Activated T-helper 1 cell treated with anti-CD3 and anti-CD28 coated beads, Interleukin-2, amount 50 U/mL, for 16 hours (primary cell): ENCODE measurements at places on chromosomes 13 and 19.
A peak's percentile ranks its signal among the peaks of the same experiment; 100 is the strongest.

- DNase-seq = peak; percentile 25
These were observed 899 bp downstream of the GIPC3 start for GRCh38 chr19:3586127-3586626.

- peak; percentile 57 for DNase-seq
These were observed 29.4 kb upstream of the NDFIP2 start for GRCh38 chr13:79451500-79451962.

DNA sequence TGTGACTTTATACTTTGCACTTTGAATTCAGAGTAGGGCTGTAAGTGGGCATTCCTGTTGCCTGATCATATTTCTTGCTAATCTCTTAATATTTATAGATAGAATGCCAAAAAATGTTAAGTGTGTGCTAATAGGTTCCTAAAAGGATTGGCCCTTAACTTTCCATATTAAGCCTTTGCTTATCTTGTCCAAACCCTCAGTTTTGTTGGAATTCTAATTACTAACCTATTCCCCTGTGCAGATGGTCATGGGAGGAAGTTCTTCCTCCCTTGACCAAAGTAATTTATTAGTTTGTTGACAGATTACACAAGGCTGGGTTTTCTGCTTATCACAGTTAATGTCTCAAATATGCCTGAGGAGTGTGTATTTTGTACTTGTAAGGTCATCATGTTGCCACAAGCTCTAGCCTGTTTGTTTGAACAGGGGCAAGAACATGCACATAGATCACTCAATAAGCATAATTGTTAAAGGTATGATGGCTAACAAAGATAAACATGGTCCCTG lies 541.1 kb upstream of the SPRY2 start:
- no peak for DNase-seq

GRCh38 chr19:1523412-1524286 lies at the start of gene PLK5:
PLK5 (plus strand) TSS chr19:1524077; CDS start chr19:1526997, 2,920 bp downstream.
- no peak for DNase-seq

DNA sequence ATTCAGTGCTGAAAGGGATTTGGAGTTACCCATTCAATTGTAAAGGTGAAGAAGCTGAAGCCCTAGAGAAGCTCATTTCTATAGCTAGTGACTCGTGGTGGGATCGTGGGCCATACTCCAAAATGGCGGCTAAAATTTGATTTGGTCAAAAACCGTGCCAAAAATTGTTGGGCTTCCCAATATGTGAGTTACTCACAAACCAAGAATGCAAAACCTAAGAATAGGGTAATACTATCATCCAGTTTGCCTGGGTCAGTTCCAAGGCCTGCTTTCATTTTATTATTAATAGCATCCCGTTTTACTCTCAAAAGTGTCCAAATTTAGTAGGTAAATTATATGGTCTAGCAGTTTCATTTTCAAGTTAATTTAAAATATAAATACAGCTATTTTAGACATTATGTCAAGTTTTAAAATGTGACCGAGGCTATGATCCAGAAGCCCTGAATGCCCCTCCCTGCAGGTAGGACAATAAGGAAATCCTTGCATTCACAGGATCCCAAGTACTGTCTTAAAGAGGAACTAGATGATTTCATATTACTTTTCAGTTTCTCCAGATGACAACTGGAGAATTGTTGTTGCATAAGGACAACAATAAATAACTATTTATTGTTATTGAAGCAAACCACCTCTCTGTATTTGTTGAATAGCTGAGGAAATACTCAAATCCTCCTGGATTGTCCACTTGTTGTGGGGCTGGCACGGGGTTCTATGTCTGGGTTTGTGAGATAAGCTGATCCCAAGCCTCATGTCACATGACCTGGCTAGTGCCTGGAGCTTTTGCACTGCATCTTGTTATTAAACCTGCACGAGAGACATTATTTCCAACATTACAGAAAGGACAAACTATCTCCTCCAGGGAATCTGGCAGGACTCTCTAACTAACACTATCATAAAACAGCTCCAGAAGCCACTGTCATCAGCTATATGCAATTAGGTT lies 11.6 kb upstream of the RAP2A start:
- no peak for DNase-seq

GRCh38 chr13:110353339-110353977 lies 46.4 kb downstream of the COL4A2 start:
- DNase-seq = no peak

GRCh38 chr19:48210005-48210404 lies 39.5 kb downstream of the ZSWIM9 start:
- DNase-seq = no peak

DNA sequence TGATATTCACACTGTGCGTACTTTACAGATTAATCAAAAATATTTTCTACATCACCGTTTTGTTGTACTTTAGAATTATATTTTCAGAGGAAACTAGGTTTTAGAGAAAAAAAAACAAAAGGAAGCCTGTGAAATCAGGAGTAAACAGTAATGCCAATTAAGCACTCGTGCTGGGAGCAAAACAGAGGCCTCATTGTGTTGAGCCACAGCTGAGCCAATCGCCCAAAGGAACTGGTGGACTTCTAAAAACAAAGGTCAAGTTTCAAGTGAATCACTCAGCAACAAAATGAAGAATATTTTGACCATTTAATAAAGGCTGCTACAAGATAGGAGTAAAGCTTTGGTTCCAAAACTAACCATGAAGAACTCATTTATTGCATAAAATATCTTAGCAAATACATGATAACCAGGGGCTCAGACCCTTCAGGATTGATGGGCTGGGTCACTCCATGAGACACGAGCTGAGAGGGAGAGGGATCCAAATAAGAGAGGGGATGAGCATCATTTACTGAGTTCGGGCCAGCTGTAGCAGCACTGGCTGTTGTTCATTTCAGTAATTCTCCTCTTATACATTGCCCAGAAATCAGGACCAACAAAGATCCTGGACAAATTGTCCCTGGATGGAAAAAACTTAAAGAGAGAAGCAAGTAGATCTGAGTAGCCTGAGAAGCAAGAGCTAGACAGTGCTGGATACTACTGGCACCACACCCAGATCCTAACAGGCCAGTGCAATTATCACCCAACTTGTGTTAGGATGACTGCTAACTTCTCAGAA lies 8.3 kb upstream of the NALCN start:
- DNase-seq = no peak

GRCh38 chr13:78701383-78701782 lies 42.4 kb upstream of the OBI1 start:
- DNase-seq = no peak

DNA sequence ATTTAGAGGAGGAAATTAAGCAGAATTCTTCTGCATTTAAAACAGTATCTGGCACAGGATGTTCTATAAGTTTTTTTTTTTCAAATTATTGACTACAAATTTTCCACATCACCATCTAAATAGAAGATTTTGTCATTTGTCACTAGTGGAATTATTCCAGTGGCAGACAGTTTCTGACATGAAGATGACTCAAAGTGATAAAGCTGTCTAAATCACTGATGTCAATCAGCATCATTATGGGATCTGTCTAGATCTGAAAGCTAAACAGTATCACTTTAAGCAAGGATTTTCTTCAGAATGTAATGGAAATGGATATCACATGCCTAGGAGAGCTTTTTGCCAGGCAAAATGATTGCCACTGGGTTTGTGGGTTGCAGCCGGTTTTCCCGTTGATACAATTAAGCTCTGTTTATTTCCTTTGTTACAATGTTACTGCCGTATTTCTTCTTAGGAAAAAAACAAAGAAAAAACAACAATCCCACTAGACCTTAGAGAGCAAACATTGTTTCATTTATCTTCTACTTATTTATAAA lies 1657.0 kb upstream of the PRR20A start:
- no peak for DNase-seq

DNA sequence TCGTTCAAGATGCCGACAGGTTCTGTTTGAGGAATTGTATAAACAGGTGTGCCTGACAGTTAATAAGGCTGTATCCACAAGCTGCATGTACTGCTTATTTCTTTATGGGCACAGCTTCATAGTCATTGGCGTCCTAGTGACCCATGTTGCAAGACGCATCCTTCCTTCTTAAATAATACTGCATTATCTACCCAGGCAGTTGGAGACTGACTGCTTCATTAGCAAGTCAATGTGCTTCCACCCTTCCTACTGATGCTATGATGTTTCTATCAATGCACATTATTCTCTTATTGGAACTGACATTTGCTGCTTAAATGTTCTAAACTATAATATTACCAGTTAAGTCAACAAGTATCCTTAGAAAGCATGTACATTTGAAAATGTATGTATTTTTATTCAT lies 950.0 kb upstream of the MIR17HG start:
- no peak for DNase-seq

GRCh38 chr13:47100214-47100853 lies 203.5 kb upstream of the HTR2A start:
- DNase-seq = no peak

DNA sequence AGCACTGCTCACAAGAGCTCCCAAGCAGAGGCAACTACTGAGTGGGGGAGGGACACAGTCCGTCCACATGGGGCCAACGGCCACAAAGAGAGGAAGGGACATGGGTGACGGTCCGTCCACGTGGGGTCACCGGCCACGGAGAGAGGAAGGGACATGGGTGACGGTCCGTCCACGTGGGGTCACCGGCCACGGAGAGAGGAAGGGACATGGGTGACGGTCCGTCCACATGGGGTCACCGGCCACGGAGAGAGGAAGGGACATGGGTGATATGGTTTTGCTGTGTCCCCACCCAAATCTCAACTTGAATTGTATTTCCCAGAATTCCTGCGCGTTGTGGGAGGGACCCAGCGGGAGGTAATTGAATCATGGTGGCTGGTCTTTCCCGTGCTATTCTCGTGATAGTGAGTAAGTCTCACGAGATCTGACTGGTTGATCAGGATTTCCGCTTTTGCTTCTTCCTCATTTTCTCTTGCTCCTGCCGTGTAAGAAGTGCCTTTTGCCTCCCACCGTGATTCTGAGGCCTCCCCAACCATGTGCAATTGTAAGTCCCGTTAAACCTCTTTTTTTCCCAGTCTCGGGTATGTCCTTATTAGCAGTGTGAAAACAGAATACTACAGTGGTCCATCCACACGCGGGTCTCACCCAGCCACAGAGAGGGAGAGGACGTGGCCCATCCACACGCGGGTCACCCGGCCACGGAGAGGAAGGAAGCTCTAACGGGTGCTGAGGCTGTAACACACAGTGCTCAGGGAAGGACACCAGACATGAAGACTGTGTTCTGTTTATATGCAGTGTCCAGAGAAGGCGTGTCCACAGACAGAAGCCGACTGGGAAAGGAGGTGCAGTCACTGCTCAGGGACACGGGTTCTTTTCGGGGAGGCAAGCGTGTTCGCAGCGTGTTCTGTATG lies 48.5 kb downstream of the GAS6 start:
- DNase-seq = no peak

DNA sequence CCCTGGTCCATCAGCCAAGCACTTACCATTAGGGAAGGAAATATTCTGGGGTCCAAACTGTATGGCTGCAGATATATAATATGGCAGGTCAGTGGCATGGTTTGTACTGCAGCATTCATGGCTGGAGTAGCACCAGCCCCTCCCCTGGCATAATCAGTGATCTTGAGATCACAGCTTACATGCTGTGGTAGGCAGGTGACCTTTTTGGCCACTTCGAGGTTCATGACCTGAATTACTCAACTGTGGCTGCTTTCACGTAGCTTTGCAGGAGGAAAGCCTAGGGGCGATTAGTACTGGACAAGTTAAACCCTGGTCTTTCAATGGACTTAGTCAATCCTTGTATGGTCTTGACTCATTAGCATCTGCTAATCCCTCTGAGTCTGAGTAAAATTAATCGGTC lies 169.8 kb downstream of the SPRY2 start:
- no peak for DNase-seq

- DNase-seq = no peak
These were observed 7.8 kb downstream of the NCLN start for GRCh38 chr19:3193256-3194105.

DNA sequence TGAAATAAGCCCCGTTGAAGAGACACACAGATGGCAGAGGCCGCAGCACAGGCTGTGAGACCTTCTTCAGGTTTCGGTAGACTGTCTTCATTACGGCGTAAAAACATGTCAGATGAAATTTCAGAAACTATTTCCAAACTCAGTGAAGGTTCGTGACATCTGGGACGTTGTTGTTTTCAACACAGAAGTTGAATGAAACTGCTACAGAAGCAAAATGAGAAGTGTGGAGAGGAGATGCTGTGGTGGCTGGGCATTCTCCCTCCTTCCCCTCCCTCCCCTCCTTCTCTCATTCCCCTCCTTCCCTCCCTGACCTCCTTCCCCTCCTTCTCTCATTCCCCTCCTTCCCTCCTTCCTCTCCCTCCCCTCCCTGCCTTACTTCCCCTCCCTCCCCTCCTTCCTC lies 113.6 kb downstream of the ATP11A start:
- DNase-seq = no peak

DNA sequence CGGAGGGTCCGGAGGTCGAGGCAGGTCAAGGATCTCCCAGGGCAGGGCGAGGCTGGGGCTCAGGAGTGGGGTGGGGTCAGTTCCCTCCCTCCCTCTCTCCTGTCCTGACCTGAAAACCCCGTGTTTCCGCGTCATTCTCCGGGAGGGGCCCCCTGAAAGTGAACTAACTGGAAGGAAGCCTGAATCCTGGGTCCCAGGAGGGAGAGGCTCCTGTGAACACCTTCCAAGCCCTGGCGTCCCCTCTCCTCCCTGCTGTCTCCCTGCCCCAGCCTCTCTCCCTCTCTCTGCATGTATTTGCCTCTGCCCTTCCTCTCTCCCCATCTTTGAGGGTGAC lies 741 bp upstream of the CADM4 start:
- no peak for DNase-seq

- no peak for DNase-seq
These were observed 10.3 kb upstream of the CACNG7 start for GRCh38 chr19:53898636-53899341.

DNA sequence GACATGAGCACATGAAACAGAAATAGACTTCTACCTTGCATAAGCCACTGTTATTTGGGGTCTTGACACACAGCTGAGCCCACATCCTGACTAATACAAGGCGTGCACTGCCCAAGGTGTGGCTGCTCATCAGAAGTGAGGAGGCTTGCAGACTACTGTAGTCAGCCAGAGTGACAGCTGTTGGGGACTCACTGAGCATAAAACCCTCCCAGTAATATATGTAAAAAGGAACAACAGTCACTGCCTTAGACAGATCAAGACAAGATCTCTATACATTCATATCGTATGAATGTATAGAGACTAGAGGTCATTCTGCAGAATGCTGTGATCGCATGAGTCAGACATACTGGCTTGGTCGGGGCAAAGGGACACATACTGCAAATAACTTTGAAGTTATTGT lies 4.1 kb upstream of the C1QTNF9B start:
- no peak for DNase-seq

DNA sequence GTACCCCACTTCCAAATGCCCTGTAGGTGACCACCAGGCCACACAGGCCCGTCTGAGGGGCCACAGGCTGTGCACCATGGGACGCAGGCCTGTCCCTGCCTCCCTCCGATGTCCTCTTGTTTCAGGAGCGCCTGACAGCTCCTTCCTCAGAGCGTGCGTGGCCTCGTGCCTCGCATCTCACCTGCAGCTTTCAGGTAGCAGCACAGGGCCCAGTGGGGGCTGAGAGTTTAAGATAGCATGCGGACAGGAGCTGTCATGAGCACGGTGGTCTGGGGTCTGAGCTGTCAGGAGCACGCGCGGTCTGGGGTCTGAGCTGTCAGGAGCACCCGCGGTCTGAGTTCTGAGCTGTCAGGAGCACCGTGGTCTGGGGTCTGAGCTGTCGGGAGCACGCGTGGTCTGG lies 40.1 kb downstream of the GAS6 start:
- no peak for DNase-seq
